ENCODE measurements at places on chromosomes 12 and 14.

GRCh38 chr14:75205591-75205990, 29.2 kb upstream of the TMED10 start:
- no peak for DNase-seq

DNA sequence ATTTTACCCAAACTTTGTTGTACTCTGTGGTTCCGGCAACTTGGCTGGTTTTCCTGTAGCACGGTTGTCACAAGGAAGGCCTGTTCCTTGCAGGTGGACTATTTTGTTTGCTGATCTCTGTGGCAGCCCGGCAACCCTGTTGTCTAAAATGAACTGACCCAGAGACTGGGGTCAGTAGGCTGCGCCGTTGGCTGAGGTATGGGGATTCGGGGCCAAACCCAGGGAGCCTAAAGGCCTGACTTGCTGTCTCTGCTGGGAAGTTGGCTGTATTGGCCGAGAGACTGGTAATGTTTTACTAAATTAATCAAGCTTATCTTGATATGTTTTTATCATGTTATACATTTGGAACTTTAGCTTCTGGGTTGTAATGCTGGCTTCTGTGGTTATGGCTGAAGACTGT, 13.8 kb downstream of the SMIM41 start:
- no peak for DNase-seq

GRCh38 chr12:83245156-83245555, 558.5 kb downstream of the TMTC2 start:
- no peak for DNase-seq

- DNase-seq: no peak
Measured at GRCh38 chr14:94028450-94028826, 2.3 kb downstream of the OTUB2 start.

- DNase-seq: no peak
Measured at GRCh38 chr14:100102156-100102785, 37.0 kb downstream of the EVL start.

All from stimulated activated CD4-positive, alpha-beta T cell treated with anti-CD3 and anti-CD28 coated beads, Interleukin-4, amount 100 ng/mL, for 4 hours (primary cell).